ENCODE measurements at places on chromosomes 11 and 22. TPM values are rescaled to one million over a fixed set of nuclear protein-coding genes. Genes with fewer than 3 reads are reported as not detected.

- no peaks in the 10 kb centered on the region for H3K36me3 ChIP-seq
- no peaks in the 10 kb centered on the region for H3K4me1 ChIP-seq
- no peak overlapping the region for H3K27ac ChIP-seq
- DNase-seq: peak; percentile 32
- no peaks in the 10 kb centered on the region for H3K27me3 ChIP-seq
Observed at GRCh38 chr22:29184849-29185490, 20.7 kb upstream of the EMID1 start.

DNA sequence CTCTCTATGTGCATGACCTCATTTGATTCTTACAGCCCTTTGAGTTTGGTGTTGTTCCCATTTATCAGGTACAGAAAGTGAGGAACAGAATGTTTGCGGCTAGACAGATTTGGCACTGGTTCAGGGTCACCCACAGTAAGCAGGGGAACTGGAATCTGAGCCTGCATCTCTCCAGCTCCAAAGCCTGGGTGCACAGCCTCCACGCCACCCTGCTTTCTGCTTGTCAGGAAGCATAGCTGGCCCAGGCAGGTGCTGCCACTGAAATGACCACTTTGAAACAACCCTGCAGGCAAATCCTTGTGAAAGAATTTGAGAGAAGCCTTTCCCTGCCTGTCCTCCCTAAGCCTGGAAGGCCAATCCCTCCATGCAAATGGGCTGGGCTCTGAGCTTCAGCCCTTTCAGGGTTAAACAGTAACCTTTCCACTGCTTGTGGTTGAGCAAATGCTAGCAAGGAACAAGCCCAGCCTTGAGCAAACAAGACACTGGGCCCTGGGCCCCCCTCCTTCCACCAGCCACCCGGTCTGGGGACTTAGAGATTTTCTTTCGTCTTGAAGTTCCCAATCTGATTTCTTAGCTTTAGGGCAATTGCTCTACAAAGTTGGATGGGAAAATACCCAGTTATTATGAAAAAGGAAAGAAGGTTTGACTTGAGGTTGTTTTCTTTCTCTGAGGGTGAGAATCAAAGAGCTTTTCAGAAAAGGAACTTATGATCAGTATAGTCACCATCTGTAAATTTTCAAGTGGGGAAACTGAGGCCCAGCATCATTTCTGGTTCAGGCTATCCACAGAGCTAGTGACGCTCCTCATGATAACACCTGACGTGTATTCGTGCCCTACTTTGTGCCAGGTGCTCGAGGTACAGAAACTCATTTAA, 19.4 kb downstream of the EHF start:
- H3K4me1 ChIP-seq: no peaks in the 10 kb centered on the region
- H3K4me3 ChIP-seq: no peak overlapping the region
- H3K27me3 ChIP-seq: no peaks in the 10 kb centered on the region
- H3K27ac ChIP-seq: no peak overlapping the region
- no peaks in the 10 kb centered on the region for H3K36me3 ChIP-seq
- no peak for DNase-seq

- H3K27me3 ChIP-seq: no peaks in the 10 kb centered on the region
- no peaks in the 10 kb centered on the region for H3K36me3 ChIP-seq
- peak; percentile 37 for DNase-seq
- no peak overlapping the region for H3K27ac ChIP-seq
Observed at GRCh38 chr11:76638270-76639197, 32.0 kb downstream of the LRRC32 start.

DNA sequence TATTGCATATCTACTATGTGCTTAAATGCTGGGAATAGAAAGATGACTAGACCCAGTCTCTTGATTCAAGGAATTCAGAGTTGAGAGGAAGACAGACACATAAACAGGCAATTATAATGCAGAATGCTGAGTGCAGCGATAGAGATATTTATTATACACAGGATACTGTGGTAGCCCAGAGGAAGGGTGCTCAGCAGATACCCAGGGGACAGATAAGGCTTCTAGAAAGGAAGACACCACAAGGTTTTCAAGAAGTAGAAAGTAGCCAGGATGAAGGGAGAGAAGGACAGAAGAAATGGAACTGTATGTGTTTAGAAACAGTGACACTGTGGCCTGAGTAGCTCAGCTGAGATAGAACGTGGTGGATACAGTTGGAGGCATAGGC, 79.4 kb upstream of the NNMT start:
- no peaks in the 10 kb centered on the region for H3K27me3 ChIP-seq
- H3K36me3 ChIP-seq: peaks cover 26% of the 10 kb centered on the region
- no peak overlapping the region for H3K4me3 ChIP-seq
- no peak overlapping the region for H3K27ac ChIP-seq
- DNase-seq: no peak

GRCh38 chr22:49906799-49907290, 11.4 kb downstream of the ALG12 start:
- no peak overlapping the region for H3K4me3 ChIP-seq
- H3K27me3 ChIP-seq: no peaks in the 10 kb centered on the region
- no peaks in the 10 kb centered on the region for H3K4me1 ChIP-seq
- no peak overlapping the region for H3K27ac ChIP-seq
- peaks cover 16% of the 10 kb centered on the region for H3K36me3 ChIP-seq
- no peak for DNase-seq

- no peak overlapping the region for H3K27ac ChIP-seq
- no peaks in the 10 kb centered on the region for H3K27me3 ChIP-seq
- no peak overlapping the region for H3K4me3 ChIP-seq
Observed at GRCh38 chr11:2809854-2810253, 75.7 kb downstream of the CDKN1C start.

DNA sequence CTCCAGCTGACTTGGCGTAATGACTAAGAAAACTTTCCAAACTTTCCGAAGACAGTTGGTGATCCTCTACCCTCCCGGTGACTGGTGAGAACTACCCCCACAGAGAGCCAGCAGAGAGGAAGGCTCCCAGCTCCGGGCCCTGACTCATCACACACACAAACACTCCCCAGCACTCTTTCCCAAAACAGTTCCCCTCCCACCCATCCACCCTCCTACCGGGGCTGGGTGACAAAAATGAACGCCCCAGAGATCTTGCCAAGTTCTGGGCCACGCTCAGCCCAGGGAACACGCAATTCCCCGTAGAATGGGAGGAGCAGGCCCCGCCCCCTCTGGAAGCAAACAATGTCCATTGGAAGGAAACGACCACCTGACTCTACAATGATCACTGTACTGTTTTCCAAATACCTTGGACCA, 21.3 kb upstream of the JAM3 start:
- peak overlapping the region; percentile 83 for H3K27ac ChIP-seq
- DNase-seq: peak; percentile 95
- no peaks in the 10 kb centered on the region for H3K27me3 ChIP-seq
- H3K36me3 ChIP-seq: no peaks in the 10 kb centered on the region
- no peak overlapping the region for H3K4me3 ChIP-seq

DNA sequence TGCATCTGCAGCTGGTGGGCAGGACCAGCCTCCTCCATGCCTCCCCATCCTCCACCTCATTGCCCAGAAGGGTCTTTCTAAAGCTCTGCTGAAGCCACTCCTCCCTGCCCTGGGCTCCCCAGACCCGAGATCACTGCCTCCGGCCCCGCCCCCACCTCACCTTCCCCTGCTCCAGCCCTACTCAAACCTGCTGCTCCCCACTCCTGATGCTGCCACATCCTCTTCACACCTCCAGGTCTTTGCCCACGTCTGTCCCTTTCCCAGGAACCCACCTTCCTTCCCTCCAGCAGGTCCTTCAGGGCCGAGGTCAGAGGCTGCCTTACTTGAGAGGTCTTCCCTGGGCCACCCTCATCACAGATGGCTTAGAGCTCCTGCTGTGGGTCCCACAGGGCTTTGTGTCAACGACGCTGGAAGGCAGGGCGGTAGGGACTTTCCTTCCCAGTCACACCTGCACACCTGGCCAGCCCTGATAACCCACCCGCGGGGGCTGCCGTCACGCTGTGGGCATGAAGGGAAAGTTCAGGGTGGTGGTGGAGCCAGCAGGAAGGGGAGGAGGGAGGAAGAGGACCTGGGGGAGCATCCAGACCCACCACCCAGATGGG, 11.9 kb downstream of the WNT7B start:
- no peak for DNase-seq
- no peaks in the 10 kb centered on the region for H3K4me1 ChIP-seq
- peaks cover 28% of the 10 kb centered on the region for H3K27me3 ChIP-seq
- H3K27ac ChIP-seq: no peak overlapping the region

- DNase-seq: no peak
- no peaks in the 10 kb centered on the region for H3K36me3 ChIP-seq
Observed at GRCh38 chr11:124101737-124102136, 13.5 kb upstream of the VWA5A start.

RASD2 gene
- 16.9 TPM for total RNA-seq

TSPAN32 gene
- total RNA-seq: 1.1 TPM

ACRV1 gene
- not detected for total RNA-seq

DKK3 gene
- 84.7 TPM for total RNA-seq

TPBGL gene
- not detected for total RNA-seq

TCN2 gene
- 45.7 TPM for total RNA-seq

TRIM49 gene
- not detected for total RNA-seq

LDLRAD3 gene
- total RNA-seq: 23.4 TPM
